ENCODE measurements at places on chromosomes 16 and 17.

GRCh38 chr17:65100316-65101140, 36.6 kb upstream of the RGS9 start:
- DNase-seq = peak; percentile 94

GRCh38 chr17:78133971-78134898, 3.7 kb downstream of the TMC8 start:
- DNase-seq = no peak

DNA sequence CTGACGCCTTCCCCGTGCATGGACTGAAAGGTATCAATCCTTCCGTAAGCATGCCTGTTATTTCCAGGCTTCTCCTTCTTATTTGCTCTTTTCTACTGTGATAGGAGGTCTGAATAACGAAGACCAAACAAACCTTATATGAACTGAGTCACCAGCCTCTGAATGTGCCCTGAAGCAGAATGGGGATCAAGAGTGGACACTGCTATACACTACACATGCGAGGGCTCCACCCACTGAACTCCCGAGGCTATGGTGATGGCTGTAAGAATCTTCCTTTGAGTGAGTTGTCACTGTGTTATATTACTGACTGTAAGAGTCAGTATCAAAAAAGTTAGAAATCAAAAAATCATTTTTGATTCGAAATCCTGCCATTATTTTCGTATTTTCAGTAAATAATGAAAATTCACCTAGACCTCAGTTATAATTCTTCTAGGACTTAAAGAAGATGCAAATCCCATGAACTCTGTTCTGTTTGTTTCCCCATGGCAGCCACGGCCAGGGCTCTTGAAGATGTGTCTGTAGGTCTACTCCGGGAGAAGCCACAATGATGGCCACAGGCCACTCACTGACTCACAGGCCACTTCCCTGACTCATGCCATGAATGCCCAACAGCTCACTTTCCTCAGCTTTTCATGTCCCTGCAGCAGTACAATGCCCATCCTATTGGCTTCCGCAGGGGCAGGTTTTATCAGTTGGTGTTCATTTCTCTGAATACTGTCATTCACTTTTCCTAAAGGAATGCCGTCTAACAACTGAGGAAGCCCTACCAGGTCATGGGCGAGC, 54.7 kb downstream of the ZZEF1 start:
- DNase-seq = no peak

DNA sequence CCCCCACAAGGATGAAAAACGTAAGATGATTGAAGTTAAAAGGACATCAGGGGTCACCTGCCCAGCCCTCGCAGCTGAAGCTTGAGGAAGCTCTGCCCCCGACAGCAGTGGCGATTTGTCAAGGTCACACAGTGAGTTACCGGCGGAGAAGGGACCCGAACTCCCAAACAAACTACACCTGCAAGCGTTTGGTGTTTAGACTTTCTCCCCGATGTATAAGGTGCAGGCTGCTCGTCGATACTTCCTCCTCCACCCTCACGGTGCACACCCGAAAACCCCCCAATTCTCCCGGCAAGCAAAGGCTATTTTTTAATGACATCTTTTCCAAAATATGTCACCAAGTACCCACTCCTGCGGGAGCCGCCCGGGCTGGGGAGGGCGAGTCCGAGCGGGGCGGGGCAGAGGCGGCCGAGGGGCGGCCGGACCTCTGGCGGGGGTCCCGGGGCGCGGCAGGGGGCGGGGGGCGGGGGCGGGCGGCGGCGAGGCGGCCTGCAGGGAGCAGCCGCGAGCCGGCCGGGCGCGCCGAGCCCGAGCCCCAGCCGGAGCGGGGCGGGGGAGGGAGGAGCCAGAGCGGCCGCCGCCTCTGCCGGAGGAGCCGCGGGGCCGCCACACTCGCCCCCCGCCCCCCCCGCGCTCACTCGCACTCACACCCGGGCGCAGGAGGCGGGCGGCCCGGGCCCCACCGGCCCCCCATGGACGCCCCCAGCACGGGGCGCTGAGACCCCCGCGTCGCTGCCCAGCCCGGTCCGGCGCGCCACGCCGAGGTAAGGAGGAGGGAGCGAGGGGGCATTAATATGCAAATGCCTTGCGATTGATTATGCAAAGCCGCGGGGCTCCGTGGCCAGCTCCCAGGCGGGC, at the start of gene THRA:
TSS of gene THRA (plus strand) at position 637 of the 858 bp plus-strand sequence. CDS start 11,524 bp downstream, outside the sequence.
- peak; percentile 81 for DNase-seq

- DNase-seq = no peak
Observed at GRCh38 chr16:82979406-82980111, 352.8 kb downstream of the CDH13 start.

DNA sequence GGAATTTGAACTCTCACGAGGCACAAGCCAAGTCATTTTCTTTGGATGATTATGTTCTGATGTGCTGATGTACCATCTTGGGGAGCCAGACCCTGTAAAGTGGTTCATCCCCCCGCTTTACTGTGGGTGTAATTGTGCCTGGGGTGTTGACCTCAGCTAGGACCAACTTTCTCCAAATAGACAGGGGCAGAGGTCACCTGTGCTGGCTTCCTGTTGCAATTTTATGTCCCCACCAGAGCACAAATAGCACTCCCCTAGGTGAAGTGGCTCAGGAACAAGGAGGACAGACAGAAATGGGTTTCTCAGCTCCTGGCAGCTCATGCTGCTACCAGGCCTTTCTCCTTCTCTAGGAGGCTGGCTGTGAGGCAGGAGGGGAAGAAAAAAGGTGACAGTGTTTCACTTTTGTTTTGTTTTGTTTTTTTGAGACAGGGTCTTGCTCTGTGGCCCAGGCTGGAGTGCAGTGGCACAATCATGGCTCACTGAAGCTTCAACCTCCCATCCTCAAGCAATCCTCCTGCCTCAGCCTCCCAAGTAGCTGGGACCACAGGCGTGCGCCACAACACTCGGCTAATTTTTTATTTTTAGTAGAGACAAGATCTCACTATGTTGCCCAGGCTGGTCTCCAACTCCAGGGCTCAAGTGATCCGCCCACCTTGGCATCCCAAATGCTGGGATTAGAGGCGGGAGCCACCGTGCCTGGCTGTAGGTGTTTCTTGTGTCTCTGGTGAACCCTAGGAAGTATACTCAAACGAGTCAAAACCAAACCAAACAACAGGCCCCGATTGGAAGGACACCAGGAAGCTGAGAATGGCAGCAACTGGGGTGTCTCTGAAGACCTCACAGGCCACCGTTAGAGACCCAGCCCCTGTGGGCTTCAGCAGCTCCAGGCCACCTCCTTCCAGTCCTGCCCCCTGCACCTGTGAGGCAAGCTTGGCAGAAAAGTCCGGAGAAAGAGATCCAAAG, 32.5 kb upstream of the WFIKKN2 start:
- no peak for DNase-seq

GRCh38 chr16:13527332-13527731, 392.6 kb upstream of the ERCC4 start:
- no peak for DNase-seq

DNA sequence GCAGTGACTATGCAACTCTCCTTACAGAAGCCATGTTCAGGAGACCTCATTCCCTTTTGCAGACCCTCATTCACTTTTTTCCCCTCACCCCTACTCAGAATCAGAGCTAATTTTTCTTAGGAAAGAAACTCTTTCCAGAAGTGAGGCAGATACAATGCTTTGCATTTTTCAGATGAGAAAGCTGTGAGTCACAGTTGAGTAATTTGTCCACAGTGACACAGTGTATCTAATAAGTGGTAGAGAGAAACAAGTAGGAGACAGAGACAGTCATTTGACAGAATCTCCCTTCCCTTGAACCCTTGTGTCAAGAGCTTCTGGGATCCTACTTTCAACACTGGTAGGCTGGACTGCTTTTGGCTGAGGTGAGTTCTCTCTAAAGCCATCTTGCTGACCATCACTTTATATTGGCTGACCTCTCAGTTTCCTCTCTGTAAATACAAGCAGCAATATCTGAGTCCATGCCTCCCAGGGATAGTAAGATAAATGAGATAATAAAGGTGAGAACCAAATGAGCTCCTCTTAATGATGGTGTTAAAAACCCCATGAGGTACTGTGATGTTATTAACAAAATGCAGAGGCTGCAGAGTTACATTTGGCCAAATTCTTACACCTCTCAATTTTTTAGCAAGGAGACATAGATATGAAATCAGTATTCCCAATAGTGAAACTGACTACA, 130.8 kb downstream of the CA10 start:
- no peak for DNase-seq

- no peak for DNase-seq
Observed at GRCh38 chr16:58196898-58197313, 1.0 kb downstream of the CSNK2A2 start.

- DNase-seq = peak; percentile 58
Observed at GRCh38 chr17:35432176-35433074, at the start of gene SLFN12. SLFN12 (minus strand) TSS chr17:35432500; CDS start chr17:35423028, 9,472 bp downstream.

- no peak for DNase-seq
Observed at GRCh38 chr17:50047488-50048126, 8.3 kb upstream of the ITGA3 start.

DNA sequence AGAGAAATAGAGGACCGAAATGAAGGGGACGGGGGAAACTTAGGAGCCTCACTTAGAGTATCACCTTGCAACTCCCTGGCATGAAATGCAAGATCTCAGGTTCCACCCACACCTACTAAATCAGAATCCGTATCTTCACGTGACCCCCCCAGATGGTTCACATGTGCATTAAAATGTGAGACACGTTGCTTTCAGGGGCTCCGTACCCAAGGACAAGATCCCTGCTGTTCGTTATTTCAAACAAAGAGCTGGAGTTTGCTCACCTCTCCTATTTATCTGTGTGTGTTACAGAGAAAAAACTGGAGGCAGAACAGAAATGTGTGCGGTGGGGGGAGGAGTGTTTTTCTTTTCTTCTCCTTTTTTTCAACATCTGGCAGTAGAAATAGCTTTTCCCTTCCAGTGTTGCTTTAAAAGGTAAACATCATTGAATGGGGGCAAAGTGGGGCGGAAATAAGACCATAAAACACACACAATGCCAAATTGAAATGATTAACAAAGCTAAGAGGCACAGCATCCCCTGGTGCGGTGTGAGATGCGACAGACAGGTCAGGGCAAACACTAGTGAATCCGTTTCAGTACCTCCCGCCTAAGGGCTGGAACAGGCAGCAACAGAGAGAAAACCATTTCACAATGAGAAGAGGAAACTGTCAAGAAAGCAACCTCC, 145.4 kb downstream of the SOX9 start:
- no peak for DNase-seq

DNA sequence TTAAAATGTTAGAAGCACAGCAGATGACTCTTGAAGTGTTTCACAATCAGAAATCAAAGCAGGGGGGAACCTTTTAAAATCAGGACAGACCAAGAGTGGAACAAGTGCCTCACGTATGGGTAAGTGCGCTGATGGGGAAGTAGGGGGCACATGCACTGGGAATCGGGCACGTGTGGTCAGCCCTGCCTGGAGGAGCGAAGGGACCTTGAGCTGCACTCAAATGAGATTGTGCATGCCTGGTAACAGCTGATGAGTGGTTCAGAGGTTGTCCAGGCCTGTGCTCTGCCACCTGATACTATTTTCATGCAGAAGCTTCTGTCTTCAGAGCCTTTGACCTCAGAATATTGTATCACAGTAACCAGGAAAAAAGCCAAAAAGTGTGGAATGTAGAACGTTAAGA, 13.7 kb upstream of the XYLT2 start:
- DNase-seq = no peak

- peak; percentile 66 for DNase-seq
Observed at GRCh38 chr16:73048292-73049080, 558 bp upstream of the ZFHX3 start.

DNA sequence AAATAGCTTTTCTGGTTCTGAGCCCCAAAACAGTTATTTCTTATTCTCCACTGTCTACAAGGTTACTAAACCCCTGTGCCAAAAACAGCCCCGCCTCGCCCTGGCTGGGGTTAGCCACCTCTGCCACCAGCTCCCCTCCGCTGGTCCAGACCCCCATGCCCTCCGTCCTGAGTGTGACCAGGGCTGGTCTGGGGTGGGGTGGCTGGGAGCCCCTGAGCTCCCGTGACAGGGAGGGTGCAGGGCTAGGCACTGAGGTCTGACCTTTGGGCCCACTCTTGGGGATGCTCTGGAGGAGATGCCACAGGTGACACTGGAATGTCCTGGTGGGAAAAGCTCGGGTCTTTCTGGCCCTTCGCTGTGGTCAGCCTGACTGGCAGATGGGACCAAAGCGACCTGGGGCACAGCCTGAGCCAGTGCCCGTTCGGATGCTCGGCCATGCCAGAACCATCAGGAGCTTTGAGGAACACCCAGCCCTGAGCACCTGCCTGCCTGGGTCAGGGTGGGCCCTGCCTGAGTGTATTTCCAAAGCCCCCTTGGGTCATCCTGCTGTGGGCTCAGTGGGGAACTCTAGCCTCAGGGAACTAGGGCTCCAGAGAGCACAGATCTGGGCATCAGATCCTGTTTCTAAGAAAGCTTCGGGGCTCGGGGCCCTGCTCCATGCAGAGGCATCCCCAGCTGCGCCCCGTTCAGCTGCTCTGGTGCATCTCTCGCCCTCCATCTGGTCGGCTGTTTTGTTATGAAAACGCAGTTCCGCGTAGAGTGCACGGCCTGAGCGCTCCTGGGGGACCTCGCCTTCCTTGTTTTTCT, 72.1 kb upstream of the GNG13 start:
- no peak for DNase-seq

GRCh38 chr16:17654142-17654541, 183.4 kb upstream of the XYLT1 start:
- DNase-seq = no peak

DNA sequence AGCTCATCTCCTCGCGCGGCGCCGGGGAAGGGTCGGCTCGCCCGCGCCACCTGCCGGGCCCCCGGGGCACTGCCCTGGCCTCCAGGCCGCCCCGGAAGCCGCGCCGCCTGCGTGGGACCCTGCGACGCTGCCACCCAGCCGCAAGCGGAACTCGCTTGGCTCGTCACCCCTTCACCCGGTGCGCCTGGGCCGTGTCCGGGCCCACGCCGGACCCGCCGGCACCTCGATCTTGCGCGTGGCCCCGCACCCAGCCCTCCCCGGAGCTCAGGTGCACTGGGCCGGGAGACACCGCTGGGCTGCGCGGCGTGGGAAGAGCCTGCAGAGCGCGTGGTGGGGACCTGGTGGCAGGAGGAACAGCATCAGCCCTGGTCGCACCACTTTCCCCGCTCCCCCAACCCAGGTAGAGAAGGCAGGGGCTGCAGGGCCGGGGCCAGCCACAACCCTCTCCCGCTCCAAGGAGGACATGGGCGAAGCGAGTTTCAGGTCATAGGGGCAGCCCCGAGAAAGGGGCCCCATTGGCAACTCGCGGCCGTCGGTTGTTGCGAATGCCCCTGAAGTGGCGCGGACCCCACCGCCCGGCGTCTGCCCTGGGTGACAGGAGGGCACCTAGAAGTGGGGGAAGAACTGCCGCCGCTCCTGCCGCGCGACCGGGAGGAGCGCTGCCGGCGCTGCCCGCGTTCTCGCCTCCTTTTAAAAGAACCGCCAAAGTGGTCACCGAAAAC, 363 bp upstream of the MIF4GD start:
- DNase-seq = peak; percentile 87

- no peak for DNase-seq
Observed at GRCh38 chr17:80946449-80946848, 45.2 kb upstream of the CHMP6 start.
